ENCODE measurements at places on chromosomes 2 and 18.

GRCh38 chr2:239068411-239068810 lies 220.5 kb downstream of the TWIST2 start:
- DNase-seq: no peak

GRCh38 chr18:5197032-5197434 lies at the start of gene AKAIN1:
TSS of gene AKAIN1 (minus strand) at chr18:5197257. CDS start at chr18:5197053, 204 bp downstream.
- DNase-seq: no peak

DNA sequence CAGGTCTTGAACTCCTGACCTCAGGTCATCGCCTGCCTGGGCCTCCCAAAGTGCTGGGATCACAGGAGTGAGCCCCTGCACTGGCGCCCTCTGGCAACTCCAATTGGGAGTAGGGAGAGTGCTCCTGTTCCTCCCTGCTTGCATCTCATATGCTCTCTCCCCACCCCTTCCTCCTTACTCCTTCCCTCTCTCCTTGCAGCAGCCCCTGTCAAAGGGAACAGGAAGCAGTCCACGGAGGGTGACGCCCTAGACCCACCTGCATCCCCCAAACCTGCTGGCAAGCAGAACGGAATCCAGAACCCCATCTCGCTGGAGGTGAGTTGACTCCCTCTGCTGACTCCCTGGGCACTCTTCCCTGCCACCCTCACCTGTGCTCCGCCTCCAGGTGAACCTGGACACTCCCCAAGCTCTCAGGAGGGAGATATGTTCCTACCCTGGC lies 10.7 kb downstream of the ARID5A start:
- no peak for DNase-seq

DNA sequence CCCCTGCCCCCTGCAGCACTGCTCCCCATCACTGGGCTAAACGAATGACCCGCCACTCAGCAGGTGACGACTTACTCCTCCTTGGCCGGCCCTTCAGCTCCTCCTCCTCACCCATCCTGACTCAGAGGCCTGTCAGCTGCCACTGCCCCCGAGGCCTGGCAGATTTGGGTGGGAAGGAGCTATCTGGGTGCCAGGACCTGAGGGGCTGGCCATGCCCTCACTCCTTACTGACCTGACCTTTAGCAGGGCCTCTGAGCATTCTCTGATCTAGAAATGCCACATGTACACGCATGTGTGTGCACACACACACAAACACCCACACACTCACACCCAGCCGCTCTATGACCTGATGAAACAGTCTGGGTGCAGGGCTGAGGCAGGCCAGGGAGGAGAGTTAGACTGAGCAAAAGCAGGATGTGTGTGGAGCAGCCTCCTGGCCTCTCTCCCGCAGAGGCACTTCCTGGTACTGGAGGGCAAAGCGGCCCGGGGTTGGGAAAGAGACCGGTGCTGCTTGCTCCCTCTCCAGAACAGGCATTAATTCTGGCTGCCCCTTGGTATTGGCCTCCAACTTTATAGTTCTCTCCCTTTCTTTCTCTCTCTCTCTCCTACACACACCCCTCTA lies 68.0 kb downstream of the ZFP36L2 start:
- DNase-seq: no peak

DNA sequence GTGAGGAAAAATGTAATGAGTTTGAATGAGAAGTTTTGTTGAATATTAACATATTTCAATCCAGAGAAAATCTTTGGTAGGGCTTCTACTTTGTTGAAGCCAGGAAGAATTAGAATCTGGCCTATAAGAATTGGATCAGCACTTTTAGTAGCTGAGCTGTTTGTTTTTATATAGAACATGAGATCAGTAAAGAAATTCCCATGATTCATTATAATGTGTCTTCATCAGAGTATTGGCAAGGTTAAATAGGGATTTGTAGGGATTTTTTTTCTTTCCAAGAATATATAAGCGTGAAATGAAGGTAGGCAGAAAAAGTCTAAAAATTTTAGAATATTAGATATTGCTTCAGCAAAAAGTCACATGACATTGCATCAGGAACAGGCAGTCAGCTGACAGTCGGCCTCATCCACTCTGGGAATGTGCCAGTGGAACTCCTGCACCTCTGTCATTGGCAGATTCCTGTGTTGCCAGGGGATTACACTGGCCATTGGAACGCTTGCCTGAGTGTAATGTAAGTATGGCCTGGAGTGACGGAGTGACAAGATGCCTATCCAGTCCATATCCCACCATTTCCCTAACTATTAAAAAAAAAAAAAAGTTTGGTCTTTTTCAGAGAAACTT lies 60.6 kb downstream of the SERTAD2 start:
- DNase-seq: no peak

- DNase-seq: no peak
Observed at GRCh38 chr18:39770399-39770798, 2184.6 kb upstream of the PIK3C3 start.

GRCh38 chr2:143581134-143581533 lies 451.9 kb downstream of the ARHGAP15 start:
- no peak for DNase-seq

DNA sequence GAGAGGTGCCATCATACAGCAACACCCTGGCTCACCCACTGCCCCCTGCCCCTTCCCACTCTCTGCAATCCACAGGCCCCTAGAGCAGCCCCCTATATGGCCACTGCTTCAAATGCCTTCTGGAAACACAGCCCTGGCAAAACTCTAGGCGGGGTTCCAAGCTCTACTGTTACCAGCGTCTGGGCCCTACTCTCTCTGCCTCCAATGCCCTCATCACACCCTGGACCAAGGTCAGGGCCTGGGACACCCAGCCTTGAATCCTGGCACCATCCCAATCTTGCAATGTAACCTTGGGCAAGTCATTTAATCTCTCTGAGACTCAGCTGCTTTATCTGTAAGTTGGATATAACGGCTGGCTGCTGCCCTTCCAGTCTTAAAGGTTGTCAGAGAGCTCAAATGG lies 39.2 kb upstream of the LOXHD1 start:
- no peak for DNase-seq

GRCh38 chr2:229407170-229407569 lies 136.1 kb upstream of the PID1 start:
- no peak for DNase-seq

GRCh38 chr2:98492441-98492840 lies 47.8 kb downstream of the INPP4A start:
- no peak for DNase-seq

GRCh38 chr2:179273461-179273962 lies 8.9 kb upstream of the SESTD1 start:
- DNase-seq: no peak

DNA sequence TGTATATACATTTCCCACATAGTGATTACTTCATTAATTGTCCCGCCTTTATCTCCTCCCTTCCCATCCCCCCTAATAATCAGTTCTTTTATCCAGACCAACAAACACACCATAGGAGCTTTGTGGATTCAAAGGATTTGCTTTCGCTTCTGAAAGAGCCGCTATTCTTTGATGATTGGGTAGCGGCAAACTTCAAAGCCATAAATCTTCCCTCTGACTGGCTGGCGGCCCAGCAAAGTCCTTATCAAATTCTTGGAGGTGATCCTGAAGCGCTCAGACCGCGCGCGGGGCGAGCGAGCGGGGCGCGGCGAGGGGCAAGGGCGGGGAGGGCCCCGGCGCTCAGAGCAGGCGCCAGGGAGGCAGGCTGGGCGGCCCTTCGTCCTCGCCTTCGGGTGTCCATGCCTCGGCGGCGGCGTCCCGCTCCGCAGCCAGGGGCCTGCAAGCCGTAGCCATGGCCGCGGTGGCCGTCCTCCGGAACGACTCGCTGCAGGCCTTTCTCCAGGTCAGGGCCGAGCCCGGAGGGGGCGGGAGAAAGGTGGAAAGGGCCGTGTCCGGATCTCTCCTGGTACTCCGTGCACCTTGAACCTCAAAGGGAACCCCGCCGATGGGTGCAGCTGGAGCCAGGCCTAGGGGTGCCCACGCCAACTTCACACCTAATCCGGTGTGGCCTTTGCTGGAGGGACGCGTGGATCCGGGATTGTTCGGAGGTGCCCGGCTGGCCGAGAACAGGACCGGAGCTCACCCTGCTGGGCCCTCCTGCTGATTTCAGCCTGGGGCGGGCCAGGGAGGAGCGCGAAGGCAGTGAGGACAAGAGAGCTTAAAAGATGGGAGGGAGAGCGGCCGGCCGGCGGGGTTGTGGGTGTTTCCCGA lies at the start of gene SP5:
Gene SP5 (plus strand): TSS at position 276 of the 870 bp plus-strand sequence. CDS start 176 bp downstream, at position 452.
- DNase-seq: no peak

GRCh38 chr18:1361936-1362335 lies 457.3 kb downstream of the ADCYAP1 start:
- DNase-seq: no peak

DNA sequence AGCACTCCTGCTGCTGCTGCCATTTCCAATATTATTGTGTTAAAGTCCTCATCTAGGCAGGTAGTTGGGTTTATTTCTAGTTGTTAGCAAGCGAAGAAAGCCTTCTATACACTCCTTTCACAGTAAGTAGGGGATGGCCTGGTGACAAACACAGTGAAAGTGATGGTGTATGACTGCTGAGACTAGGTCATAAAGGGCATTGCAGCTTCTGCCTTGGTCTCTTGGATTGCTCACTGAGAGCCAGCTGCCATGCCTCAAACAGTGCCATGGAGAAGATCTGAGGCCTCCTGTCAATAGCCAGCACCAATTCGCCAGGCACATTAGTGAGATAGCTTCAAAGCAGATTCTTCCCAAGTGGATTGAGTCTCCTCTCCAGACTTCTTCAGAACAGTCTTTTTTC lies 27.6 kb upstream of the MSTN start:
- no peak for DNase-seq

DNA sequence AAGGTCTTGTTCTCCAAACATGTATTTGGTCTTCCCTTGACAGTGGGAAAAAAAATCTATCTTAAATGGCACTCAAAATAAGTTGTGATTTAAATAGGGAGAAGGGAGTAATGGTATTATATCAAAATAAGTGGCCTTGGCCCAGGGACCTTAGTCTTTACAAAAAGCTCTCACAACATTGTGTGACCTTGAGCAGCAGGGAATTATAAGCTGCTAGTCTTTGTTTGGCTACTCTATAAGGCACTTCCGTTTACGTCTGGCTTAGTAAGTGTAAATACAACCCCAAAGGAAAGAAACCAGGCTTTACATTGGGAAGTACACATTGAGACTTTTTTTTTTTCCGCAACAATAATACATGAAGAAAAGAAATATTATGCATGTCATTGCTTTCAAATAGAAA lies 734.0 kb upstream of the LINC00305 start:
- DNase-seq: no peak

DNA sequence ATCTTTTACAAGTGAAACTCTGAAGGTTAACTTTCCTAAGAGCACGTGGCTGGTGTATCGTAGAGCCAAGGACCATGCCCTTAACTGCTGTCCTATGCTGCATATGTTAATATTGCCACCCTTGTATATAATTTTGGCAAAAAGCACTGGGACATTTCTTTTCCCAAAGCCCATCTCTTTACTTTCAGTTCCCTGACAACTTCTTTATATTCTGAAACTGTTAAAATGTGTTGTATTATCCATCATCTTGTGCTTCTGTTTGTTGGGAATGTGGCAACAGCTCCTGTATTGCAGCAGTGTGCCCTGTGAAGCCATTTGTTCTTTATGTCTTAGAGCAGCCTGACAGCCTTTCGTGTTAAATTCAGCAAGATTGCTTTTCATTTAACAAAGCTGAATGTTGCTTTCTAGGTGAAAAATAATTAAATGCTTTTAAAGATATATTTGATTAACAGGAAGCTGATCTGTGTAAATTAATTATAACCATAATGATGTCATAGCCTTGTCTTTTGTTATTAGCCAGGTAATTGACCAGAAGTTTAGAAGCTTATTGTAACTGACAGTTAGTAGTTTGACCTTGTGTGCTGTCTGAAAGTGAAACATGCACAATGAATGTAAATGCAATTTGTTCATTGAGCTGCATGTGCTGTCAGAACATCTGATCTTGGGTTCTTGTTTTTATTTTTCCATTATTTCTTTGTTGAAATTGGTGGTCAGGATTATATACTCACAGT lies 9.7 kb downstream of the RHBDD1 start:
- DNase-seq: no peak

- DNase-seq: no peak
Observed at GRCh38 chr2:185628985-185629384, 109.6 kb upstream of the FSIP2 start.

- no peak for DNase-seq
Observed at GRCh38 chr2:173613386-173613785, 258.7 kb downstream of the CDCA7 start.

GRCh38 chr2:222294996-222295367 lies 3.8 kb downstream of the PAX3 start:
- DNase-seq: no peak

DNA sequence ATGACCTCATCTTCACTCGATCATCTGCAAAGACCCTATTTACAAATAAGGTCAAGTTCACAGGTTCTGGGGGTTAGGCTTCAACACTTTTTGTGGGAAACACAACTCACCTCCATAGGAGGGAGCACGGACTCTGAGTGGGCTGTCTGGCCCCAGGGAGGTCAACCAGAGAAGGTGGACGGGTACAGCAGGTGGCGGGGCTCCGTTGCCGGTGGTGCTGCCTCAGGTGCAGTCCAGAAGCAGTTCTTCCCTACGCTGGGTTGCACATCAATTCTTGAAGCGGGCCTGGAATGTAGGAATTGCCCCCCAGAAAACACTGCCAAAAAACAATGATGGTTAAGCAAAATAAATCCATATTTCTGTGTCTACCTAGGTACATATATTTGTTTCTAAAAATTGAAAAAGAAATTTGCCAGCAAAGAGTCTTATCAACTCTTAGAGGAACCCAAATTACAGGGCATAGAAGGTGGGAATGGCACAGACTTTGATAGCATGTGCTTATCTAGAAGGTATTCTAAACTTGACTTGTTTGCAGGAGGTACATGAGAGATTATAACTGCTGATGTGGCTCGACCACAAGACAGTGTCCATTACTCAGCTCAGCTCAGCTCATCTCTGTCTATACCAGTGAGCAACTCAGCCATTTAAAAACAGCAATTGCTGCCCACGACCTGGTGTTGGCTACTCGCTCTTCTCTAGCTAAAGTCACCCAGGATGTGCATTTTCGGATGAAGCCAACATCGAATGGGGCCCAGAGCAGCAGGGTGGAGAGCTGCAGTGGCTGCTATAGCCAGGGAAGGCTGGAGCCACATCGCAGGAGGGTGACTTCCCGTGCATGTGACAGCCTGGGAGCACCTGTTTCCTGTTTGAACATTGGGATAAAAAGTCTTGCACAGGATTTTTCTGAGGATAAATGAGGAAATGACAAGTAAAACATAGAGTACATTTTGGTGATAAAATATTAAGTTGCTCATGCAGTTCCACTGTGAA lies 128.7 kb downstream of the RNF144A start:
- no peak for DNase-seq

GRCh38 chr2:144240656-144241339 lies 279.1 kb downstream of the ZEB2 start:
- no peak for DNase-seq

- DNase-seq: no peak
Observed at GRCh38 chr2:122070241-122070731, 314.8 kb downstream of the TSN start.

GRCh38 chr18:43279015-43279744 lies 1.9 kb upstream of the SYT4 start:
- DNase-seq: peak; percentile 96

DNA sequence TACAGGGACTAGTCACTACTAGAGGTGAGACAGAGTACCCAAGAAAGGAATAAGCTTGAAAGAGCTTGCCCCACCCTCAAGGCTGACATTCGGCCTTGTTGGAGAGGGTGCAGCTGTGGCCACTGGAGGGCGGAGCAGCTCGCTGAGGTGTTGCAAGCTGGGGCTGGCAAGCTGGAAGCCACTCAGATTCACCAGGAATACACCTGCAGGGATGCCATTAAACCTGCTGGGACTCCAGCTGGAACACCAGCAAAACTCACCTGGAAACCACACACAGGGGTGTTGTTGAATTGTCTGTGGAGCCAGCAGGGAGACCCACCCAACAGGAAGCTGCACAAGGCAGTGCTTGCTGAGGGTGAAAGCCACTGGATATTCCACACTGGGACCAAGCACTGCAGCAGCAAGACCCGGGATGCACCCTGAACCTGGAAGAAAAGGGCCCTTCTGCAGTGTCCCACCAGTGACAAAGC lies 26.1 kb downstream of the KCTD18 start:
- DNase-seq: no peak
